T-helper 22 cell (primary cell): ENCODE measurements at places on chromosomes 7 and 10.

GRCh38 chr10:15457382-15457781 is 86.3 kb upstream of the FAM171A1 start:
- DNase-seq: no peak

DNA sequence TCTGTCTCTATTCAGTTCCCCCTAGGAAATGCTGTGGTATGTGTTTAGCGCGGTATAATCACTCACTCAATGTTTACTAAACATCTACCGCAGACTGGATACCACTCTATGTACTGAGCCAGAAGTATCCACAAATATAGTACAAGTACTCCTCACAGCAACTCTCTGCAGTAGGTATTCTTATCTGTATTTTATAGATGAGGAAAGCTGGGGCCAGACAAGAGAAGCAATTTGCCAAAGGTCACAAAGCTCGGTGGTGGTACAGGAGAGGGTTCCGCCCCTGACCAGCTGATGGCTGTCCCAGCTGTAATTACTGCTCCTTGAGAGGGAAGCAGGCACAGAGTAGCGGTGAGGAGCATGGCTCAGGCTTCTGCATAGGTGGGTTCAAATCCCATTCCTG is 184.1 kb downstream of the DOCK4 start:
- DNase-seq: no peak

DNA sequence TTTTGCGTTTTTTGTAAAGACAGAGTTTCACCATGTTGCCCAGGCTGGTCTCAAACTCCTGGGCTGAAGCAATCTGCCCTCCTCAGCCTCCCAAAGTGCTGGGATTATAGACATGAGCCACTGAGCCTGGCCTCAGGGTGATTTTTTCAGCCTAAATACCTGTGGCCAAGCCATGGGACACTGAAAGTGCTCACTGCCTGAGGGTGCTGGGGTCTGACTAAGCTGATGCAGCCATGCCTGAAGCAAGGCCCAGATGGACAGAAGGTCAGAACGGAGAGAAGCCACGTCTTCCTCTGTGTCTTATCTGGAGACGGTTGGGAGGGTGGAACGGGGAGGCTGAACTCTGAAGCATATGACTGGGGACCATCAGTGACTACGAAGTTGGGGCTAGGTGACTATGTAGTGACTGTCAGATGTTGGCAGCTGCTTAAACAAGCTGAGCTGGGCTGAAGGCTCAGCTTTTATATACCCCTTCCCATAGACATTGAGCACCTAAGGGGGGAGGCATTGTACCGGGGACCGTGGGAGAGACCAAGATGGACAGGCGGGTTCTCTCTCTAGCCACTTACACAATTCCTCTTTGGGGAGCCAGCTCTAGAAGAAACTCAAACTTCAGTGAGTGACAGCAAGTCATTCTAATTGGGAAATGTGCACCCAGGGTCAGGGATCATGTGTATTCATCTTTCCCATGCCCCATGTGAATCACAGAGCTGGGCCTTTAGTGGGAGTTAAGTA is 73.3 kb upstream of the HABP2 start:
- DNase-seq: no peak

DNA sequence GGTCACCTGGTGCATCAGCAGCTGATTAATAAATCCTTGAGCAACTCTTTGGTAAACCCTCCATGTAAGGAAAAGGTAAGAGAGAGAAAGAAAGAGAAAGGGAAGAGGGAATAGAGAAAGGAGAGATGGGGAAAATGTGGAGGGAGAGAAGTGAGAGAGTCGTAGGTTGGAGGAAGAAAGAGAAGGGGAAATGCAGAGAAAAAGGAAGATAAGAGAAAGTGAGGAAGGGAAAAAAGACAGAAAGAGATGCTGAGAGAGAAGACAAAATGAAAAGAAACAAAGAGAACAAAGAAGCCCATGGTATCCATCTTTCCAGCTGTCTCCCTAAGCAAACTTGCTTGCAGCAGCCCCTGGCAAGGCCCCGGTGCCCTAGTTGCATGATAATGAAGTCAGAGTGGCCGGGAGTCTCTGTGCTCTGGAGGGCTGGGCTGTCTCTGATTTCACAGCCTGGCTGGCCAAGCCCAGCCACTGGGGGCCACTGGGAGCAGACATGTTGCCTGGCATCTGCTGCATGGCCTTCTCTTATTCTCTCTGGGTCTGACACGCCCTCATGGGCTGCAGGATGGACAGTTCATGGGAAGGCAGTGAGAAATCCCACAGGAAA is 48.4 kb downstream of the PRR15 start:
- no peak for DNase-seq

DNA sequence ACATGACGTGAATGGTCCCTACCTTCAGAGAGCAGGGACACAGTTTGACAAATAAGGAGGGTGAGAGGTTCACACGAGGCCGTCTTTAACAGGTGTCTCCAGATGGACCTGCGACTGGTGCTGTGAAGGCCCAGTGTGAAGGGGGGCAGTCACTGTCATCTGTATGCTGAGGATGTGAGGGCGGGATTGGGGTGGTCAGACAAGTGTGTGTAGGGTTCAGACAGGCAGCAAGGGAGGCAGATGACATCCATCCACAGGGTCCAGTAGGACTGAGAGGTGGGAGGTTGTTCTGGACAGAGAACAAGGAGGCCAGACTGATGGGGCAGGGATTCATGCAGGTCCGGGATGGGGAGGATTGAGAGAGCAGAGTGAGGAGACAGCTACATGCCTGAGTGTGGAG is 232.6 kb upstream of the GPR26 start:
- DNase-seq: no peak

GRCh38 chr7:121073463-121074099 is 85.1 kb downstream of the CPED1 start:
- no peak for DNase-seq

DNA sequence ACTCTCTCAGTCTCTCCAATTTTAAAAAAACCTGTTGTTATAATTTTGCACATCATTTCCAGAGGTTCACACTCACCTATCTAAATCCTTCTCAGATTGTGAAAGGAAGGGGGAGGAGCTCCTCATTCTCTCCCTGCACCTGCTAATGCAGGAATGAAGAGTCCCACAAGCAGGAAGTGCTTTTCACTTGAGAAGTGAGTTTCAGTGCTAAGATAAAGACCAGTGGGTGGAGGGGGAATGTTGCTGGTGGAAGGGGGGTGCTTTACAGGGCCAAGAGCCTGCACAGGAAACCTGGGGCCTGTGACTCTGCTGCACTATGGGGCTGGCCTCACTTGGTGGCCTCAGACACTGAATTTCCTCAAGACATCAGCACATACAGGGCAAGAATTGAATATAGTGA is 176.4 kb downstream of the PTPN20 start:
- DNase-seq: no peak

DNA sequence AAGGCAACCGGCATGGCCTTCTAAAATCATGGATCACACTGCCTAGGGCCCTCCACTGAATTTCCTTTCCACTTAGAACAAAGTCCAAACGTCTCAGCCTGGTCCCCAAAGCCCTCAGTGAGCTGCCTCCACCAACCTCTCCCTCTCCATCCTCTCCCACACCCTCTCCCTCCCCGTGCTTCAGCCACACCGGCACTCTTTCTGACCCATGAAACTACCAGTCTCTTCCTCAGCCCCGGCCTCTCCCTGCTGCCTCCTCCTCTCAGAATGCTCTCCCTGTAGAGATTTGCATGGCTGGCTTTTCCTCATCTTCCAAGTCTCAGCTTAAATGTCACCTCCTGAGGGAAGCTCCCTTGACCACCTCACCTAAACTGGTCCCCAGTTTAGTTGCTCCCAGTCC is 219.0 kb upstream of the ZMIZ1 start:
- no peak for DNase-seq

- no peak for DNase-seq
Observed at GRCh38 chr7:151101621-151102396, 15.5 kb downstream of the AGAP3 start.

GRCh38 chr7:2862831-2863361 is 18.8 kb upstream of the GNA12 start:
- DNase-seq: no peak

GRCh38 chr7:4792537-4793126 is 17.2 kb downstream of the AP5Z1 start:
- DNase-seq: no peak

DNA sequence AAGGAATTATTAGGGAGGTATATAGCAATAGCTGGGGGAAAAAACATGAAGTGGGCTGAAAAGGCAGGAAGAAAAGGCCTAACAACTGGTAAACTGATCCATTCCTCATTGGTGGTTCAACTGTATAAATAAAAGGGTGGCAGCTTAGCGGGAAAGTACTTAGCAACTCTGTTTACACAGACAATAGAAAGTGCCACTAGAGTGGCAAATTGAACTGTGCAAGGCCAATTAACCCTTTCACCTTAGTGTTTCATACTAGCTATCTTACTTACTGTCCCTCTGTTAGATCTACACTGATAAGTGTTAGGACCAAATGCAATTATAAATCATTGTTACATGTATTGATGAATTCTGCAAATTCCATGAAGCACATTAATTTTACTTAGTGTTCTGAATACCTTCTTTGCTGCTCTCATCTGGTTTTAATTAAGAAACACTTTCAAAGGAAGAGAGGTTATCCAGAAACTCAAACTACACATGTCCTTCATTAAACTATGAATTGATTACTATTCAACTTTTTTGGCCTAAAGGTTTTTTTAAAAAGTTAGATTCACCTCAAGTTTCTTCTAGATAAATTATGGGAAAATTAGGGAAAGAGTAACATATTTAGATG is 28.0 kb downstream of the DNAJC1 start:
- DNase-seq: no peak

GRCh38 chr7:46508583-46508982 is 587.5 kb upstream of the IGFBP3 start:
- DNase-seq: no peak

GRCh38 chr7:151885202-151885580 is 8.3 kb upstream of the PRKAG2 start:
- DNase-seq: no peak

DNA sequence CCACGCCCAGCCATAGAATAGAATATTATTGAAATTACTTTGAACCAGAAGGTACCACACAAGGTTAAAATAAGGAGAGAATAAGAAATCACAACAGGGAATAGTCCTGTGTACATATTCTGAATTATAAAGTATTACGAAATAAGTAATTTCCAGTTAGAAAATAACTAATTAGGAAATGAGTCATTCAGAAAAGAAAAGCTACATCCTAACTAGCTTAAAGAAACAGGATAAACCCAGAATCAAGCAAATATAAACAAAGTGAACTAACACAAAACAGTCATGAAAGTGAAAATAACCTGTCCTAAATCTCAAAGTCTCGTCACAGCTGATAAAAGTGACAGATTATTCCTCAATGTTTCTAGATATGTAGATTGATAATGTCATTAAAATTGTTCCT is 74.8 kb upstream of the NEBL start:
- no peak for DNase-seq

GRCh38 chr7:135557455-135558336 is at the start of gene NUP205:
NUP205 (plus strand) TSS chr7:135557917; CDS start chr7:135557945, 28 bp downstream.
- DNase-seq: peak; percentile 50

DNA sequence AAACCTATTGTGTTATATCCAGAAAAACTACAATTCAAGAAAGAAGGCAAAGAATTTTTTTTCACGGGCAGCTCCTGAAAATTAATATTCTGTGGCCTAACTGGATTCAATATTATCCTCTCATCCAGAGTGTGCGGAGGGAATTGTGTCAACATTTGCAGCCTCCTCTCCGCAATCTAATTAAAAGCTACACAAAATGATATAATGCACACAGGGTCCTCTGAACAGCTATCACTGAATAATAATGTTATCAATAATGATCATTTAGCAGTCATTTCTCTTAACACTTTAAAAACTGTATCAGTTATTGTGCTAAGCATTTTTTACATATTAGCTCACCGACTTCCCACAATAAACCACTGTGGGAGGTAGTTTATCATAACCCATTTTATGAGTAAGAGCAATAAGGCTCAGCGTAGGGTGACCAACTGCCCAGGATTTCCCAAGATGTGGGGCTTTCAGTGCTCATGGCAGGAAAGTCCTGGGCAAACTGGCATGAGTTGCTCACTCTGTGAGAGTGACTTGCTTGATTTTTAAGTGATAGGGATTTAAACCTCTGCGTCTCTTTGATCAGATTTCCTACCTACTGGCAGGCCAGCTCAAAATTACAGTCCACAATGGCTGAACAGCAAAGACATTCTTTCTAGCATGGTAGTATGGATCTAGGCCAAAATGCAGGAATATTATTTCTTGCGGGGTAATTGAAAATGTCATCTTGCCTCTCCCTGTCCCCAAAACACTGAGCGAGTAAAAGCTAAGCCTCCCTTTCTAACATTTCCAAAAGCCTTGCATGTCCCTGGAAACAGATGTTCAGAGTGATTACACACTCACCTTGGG is 65.7 kb downstream of the AOAH start:
- no peak for DNase-seq

DNA sequence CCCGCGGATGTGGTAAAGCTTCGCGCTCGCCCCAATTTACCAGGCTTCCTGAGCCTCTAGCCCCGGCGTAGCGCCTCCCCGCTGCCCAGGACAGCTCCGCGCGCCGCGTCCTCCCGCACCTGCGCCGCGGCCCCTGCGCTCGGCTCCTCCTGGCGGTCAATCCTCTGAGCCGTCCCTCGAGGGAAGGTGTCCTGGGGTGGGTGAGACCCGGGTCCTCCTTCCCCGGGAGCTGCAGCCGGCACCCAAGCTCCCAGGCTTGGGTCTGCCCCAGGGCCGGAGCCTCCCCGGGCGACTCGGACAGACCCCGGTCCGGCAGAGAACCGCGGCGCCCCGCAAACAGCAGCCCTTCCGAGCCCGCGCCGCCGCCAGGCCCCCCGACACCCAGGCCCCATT is 512 bp downstream of the OSBPL3 start:
- peak; percentile 63 for DNase-seq

GRCh38 chr7:135180122-135180521 is 9.6 kb upstream of the CYREN start:
- no peak for DNase-seq

DNA sequence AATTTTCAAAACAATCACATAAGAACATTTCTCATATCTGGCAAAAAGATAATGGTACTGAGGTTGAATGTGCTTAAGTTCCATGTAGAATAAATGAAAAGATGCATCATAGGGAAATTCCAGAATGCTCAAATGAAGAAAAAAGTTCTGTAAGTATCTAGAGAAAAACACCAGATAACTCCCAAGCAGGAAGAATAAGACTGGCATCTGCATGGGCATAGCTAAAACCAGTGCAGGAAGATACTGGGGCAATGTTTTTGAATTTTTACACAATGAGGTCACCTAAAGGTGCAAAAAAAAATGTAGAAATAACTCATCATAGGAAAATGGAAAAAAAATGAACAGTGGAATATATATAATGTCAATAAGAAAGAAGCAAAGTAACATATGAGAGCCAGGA is 275.2 kb downstream of the BAMBI start:
- DNase-seq: no peak

DNA sequence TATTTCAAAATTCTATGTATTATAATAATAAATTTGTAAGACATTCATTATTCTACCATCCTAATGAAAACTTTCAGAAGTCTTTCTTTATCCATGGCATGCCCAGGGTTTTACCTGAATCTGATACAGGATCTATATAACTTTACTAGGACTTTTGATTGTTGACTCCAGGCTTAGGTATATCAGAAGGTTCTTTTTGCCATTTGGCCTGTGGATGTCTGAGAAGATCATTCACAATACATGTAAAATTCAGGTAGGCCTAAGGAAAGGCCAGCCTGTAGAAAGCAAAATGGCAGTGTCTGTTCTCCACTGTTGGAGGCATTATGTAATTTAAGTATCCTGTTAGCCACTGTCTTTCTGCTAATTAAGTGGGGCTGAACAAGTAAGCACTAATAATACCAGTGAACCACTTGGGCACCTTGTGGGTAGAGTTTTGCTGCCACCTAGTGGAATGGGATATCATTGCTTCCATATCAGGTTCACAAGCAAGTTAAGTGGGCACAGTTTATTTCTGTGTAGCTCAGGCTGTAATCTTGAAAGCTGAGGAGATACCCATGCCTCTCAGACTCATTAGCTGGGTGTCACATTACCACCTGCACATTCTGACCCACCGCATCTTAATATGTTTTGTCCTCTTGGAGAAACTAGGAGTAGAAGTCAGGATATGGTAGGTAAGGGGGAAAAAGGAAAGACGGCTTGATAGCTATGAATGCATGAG is 105.5 kb downstream of the SEPTIN7 start:
- peak; percentile 34 for DNase-seq
